Dorsolateral prefrontal cortex (tissue), 122 donors: ENCODE measurements at places on chromosomes 2 and 18.

DNA sequence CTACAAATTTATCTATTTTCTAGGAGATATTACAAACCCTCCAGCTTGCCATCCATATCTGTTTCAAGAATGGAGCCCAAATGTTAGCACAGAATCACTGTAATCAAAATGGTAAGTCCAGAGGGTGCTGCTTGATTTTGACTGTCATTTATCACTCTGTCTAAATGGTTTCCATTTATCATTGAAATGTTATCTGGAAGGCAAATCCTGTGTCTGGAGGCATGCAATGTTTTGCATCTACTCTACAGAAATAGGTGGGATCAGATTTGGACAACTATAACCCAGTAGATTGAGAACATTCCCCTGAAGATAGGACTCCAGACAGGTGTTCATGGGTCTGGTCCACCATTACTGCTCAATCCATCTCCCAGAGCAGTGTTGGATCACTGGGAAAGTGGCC is 128.7 kb downstream of the MAIP1 start:
- no peak for DNase-seq

DNA sequence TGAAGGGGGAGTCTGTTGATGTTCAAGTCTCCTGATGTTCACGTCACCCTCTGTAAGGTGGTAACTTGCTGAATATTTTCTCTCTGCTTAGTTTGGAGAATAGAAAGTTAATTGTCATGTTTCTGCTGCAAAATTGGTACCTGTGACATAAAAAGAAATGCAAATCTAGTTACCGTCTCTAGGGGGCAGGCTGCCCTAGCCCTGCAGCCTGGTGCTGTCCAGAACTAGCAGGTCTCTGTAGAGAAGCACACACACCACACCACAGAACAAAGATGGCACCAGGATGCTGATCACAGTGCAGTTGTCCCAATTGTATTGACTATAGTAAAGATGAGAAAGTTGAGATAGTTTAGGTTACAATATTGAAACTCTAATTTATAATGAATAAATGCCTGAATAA is 47.0 kb downstream of the SLC9A4 start:
- no peak for DNase-seq

GRCh38 chr2:54471221-54471711 is 15.1 kb downstream of the SPTBN1 start:
- no peak for DNase-seq

DNA sequence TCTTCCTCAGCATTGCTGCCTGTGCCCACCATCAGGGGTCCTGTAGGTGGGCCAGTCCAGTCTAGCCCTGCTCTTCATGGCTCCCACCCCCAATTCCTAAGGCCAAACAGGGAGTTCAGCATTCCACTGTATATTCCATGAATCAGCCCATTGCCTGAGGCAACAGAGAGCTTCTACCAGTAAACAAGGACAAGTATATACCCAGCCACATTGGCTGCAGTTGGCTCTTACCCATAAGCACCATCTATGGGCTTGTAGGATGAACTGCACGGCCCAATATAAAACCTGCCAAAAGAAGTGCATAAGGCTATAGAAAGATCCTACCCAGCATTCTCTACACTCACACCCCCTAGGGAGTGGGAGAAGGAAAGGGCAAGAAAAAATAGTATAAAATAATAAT is 95.1 kb upstream of the SALL3 start:
- DNase-seq = no peak

- DNase-seq = no peak
Measured at GRCh38 chr2:173719471-173719870, 245.7 kb downstream of the SP3 start.

DNA sequence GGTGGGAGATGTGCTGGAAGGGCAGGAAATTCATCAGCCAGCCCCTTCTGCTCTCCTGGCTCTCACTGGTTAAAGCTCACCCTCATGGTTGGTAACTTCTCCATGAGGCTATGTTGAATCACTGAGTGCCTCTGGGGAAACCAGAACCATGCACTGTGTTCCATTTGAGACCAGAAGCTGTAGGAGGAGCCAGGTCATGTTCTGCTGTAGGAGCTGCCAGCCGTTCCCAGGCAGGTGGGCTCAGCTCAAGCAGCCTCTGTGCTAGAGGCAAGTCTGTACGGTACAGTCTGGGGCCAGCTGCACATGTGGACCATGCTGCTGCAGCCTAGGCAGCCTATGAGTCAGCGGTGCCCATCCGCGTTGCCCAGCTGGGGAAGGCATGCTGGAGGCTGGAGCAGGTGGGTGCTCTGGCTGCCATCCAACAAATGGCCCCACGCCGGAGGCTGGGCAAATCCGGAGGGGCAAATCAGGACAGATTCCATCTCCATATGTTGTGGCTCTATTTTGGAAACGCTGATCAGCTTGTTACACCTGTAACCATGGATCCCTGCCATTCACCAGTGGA is 22.0 kb upstream of the KCNF1 start:
- DNase-seq = no peak

- no peak for DNase-seq
Measured at GRCh38 chr2:109351164-109351756, 222.3 kb downstream of the SH3RF3 start.
